CD8-positive, alpha-beta memory T cell (primary cell): ENCODE measurements at places on chromosomes 5 and 9. TPM values are rescaled to one million over a fixed set of nuclear protein-coding genes. Genes with fewer than 3 reads are reported as not detected.

DNA sequence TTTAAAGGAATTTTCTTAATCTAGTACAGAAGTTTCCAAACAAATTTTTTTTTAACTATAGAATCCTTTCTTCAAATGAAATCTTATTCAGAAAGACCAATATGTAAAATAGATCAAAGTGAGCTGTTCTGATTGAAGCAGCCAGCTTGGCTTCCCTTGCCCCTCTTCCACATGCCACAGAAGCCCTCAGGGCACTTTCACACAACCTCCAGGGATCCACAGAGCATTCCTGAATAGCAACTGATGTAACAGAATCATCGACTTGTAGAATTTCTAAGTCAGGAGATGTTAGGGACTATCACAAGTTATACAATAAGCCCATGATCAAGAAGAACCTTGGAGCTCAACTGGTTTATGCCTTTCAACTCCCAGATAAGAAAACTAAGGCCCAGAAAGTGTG is 427.8 kb upstream of the C9orf72 start:
- H3K4me3 ChIP-seq, result no peak overlapping the region
- H3K4me1 ChIP-seq, result no peaks in the 10 kb centered on the region
- H3K36me3 ChIP-seq, result no peaks in the 10 kb centered on the region
- no peaks in the 10 kb centered on the region for H3K27me3 ChIP-seq

DNA sequence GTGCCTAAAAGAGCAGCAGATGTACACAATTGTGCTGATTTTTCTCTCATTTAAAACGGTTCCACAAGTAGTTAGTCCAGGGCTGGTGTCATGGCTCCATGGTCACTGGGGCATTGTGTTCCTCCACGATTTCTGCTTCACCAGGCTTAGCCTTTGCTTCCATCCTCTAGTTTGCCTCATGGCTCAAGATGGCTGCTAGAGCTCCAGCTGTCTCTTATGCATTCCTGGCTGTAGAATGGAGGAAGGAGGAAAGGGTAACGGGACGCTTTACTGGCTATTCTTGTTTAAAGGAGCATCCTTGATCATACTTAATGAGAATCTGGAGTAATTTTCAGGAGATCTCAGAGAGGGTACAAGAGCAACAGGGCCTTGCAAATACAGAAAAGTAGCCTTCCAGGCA is 47.7 kb downstream of the BOD1 start:
- H3K36me3 ChIP-seq, result no peaks in the 10 kb centered on the region
- H3K4me3 ChIP-seq, result no peak overlapping the region
- DNase-seq, result no peak
- no peak overlapping the region for H3K27ac ChIP-seq
- H3K4me1 ChIP-seq, result peaks cover 6% of the 10 kb centered on the region
- H3K27me3 ChIP-seq, result peaks cover 4% of the 10 kb centered on the region

DNA sequence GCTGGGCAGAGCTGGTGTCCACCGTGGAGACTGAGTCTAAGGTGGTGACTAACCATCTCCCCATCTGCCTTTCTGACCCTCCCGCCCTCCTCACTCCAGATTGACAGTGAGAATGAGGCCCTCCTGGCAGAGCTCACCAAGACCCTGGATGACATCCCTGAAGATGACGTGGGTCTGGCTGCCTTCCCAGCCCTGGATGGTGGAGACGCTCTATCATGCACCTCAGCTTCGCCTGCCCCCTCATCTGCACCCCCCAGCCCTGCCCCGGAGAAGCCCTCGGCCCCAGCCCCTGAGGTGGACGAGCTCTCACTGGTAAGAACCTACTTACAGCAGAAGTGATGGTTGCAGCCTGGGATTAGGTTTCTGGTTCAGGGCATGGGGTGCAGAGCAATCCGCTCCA is 96.5 kb downstream of the PPARGC1B start:
- H3K27me3 ChIP-seq, result no peaks in the 10 kb centered on the region
- H3K36me3 ChIP-seq, result no peaks in the 10 kb centered on the region
- DNase-seq, result no peak
- H3K4me3 ChIP-seq, result no peak overlapping the region
- no peak overlapping the region for H3K27ac ChIP-seq
- no peaks in the 10 kb centered on the region for H3K4me1 ChIP-seq

DNA sequence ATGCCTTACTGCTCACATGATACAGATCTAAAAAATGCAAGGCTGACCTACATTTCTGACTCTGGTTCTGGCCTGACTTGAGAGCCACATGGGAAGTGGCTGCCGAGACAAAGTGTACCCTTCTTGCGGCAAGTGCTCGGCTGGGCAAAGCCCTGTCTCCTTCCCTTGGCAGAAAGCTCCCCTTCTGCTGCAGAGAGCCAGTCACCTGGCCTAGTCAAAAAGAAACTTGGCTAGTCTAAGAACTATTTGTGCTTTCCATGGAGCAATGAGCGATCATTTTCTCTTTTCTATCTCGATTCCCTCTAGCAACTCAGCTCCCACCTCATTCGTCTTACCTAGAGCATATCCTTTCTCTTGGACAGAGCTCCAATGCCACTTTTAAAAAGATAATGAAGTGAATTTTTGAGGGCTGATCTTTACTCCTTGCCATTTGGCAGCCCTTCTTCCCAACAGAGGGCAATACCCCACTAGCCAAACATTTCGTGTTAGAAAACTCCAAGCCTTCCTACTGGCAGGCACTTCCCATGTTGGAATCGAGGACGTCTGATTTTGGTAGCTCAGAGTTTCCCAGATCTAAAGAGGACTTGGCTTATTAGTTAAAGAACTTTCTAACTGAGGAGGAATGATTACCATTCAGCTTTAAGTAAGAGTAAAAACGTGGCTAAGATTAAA is 108.1 kb upstream of the PRRC1 start:
- no peaks in the 10 kb centered on the region for H3K4me1 ChIP-seq
- DNase-seq, result no peak
- no peaks in the 10 kb centered on the region for H3K36me3 ChIP-seq
- no peak overlapping the region for H3K27ac ChIP-seq
- no peaks in the 10 kb centered on the region for H3K27me3 ChIP-seq

DNA sequence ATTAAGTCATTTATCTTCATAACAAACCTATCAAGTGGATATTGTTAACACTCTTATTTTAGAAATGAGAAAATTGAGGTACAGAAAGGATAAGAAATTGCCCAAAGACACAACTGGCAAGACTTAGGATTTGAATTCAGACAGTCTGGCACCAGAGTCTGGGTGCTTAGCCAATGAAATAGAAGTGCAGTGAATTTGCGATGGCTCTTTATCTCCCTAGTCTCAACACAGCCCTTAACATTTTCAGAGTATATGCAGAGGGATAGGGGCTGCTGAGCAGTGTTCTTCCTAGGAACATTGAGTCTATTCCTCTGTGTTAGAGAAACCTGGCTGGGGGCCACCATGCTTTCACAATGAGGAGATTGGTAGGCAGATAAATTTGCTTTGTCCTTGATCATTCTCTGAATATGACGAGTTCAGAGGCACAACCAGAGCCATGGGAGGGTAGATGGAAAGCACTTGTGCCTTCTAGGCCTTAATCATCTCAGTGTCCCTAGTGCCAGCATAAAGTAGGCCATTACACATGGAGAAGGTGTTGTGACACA is 6.1 kb upstream of the FSD1L start:
- no peak for DNase-seq
- no peak overlapping the region for H3K4me3 ChIP-seq
- H3K27ac ChIP-seq, result no peak overlapping the region
- no peaks in the 10 kb centered on the region for H3K4me1 ChIP-seq
- no peaks in the 10 kb centered on the region for H3K27me3 ChIP-seq

GRCh38 chr5:66828046-66828547 is 231.9 kb downstream of the MAST4 start:
- peaks cover 3% of the 10 kb centered on the region for H3K27me3 ChIP-seq
- no peaks in the 10 kb centered on the region for H3K36me3 ChIP-seq
- no peaks in the 10 kb centered on the region for H3K4me1 ChIP-seq
- H3K4me3 ChIP-seq, result peak overlapping the region; percentile 50
- no peak overlapping the region for H3K27ac ChIP-seq

DNA sequence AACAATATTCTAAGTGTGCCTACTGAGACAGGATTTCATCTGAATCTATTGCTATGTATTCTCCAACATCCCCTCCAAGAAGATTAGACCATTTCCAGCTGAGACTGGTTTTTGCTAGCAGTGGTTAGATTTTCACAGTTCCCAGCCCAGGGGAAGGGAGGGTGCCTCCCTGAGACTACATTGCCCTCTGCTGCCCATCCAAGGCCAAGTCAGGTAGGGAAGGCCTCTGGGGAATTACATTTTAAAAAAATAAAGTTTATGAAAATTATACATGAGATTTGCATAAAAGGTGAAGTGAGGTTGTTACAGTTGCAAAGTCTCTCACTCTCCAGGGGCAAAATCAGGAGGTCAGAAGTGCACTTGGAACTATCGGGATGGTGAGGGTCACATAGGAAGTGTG is 28.0 kb upstream of the SYK start:
- H3K27ac ChIP-seq, result no peak overlapping the region
- H3K36me3 ChIP-seq, result no peaks in the 10 kb centered on the region
- H3K4me3 ChIP-seq, result no peak overlapping the region
- DNase-seq, result no peak
- no peaks in the 10 kb centered on the region for H3K27me3 ChIP-seq
- H3K4me1 ChIP-seq, result no peaks in the 10 kb centered on the region

DNA sequence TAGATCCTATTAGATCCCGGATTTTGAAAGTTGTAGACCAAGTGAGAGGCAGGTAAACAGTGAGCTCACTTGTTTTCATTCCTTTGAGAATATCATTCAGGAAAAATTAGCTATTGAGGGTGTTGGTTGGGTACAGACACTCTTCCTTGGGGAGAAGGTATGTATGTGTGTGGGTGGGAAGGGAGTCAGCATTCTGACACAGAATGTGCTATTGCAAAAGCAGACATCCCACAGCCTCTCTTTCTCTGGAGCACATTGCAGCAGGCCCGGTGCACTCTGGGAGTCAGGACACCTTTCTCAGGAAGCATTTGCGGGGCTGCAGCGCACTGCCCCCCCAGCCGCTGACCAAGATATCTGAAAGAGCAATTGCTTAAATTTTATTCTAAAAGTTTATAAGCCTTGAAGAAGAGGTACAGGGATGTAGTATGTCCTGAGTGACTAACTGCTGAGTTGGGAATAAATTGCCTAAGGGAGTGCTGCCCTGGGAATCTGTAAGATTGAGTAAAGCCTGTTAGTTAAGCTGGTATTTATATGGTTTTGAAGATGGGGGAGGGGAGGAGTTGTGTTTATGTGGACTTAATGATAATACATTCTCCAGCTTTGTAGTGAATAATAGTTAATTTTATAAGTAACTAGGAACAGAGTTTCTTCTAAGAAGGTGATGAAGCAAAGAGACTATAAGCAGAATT is 5.2 kb downstream of the TNFAIP8 start:
- peaks cover 96% of the 10 kb centered on the region for H3K4me1 ChIP-seq
- no peak for DNase-seq

CDX1 gene
- not detected for polyA plus RNA-seq

FSD1L gene
- polyA plus RNA-seq, result 0.53 TPM

CDH6 gene
- not detected for polyA plus RNA-seq
